Psoas muscle (tissue), 8 donors: ENCODE measurements at places on chromosomes 5 and 9.

DNA sequence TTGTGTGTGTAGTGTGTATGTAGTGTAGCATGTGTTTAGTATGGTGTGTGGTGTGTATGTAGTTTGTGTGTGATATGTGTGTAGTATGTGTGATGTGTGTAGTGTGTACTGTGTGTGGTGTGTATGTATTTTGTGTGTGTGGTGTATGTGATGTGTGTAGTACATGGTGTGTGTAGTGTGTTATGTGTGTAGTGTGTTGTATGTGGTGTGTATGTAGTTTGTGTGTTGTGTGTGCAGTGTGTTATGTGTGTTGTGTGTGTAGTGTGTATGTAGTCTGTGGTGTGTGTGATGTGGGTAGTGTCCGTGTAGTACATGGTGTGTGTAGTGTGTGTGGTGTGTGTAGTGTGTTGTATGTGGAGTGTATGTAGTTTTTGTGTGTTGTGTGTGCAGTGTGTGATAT, 40.0 kb downstream of the SYK start:
- DNase-seq, result no peak

GRCh38 chr9:88820055-88820454, 171.2 kb upstream of the S1PR3 start:
- DNase-seq, result no peak

- DNase-seq, result no peak
These were observed 489.8 kb downstream of the MAT2B start for GRCh38 chr5:163995206-163995605.

- peak; percentile 28 for DNase-seq
These were observed 2.8 kb upstream of the IL3 start for GRCh38 chr5:132057498-132058255.

DNA sequence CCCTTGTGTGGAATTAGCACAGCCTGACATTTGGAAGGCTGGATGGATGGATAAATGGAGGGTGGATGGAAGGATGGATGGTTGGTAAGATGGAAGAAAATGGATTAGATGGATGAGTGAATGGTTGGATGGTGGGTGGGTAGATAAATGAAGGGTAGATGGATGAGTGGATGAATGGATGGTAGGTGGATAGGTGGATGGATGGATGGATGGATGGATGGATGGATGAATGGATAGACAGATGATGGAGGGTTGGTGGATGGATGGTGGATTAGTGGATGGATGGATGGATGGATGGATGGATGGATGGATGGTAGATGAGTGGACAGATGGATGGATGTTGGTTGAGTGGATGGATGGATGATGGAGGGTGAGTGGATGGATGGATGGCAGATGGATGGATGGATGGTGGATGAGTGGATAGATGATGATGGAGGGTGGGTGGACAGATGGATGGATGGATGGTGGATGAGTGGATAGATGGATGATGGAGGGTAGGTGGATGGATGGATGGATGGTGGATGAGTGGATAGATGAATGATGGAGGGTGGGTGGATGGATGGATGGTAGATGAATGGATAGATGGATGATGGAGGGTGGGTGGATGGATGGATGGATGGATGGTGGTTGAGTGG, 175.6 kb upstream of the PPP1R26 start:
- no peak for DNase-seq

DNA sequence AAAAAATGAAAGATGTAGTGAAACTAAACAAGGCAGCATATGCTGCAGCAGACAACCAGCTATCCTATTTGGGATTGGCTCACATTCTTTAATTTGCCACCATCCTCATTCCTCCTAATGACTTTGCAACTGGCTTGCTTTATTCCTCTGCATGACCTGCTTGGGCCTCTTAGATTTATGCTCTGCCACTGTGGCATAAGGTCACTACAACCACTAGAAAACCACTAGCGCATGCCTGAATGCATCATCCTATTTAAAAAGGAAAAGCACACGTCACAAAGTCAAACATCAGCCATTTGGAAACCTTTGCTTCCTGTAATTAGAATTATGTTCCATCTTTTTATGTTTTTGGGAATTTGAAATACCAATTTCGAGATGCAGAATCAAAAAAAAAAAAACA, 40.8 kb upstream of the CCDC152 start:
- no peak for DNase-seq

DNA sequence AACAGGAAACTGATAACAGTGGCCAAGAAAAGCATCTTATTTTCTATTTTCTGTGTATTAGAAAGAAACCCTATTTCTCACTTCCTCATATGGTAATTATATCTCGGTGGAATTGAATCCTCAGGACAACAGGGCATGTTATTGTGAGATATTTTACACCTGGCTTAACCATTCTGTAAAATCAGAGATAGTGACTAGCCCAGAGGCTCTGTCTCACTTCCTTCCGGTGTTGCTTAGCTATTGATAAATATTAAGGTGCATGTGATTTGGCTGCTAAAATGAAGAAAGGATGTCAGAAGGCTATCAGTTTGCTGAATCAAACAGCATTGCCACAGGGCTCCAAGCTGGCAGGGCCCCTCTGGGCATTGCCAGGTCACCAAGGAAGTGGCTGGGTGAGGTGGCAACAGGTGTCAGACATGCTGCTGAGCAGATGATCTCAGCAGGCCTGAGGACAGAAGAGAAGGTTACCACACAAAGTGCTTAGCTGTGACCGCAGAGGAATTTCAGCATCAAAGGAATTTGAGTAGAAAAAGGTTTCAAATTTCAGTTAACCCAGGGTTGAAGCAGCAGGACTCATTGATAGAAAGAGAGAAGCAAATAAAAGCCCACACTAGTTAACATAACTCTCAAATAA, 330.7 kb downstream of the PDE4D start:
- peak; percentile 79 for DNase-seq

DNA sequence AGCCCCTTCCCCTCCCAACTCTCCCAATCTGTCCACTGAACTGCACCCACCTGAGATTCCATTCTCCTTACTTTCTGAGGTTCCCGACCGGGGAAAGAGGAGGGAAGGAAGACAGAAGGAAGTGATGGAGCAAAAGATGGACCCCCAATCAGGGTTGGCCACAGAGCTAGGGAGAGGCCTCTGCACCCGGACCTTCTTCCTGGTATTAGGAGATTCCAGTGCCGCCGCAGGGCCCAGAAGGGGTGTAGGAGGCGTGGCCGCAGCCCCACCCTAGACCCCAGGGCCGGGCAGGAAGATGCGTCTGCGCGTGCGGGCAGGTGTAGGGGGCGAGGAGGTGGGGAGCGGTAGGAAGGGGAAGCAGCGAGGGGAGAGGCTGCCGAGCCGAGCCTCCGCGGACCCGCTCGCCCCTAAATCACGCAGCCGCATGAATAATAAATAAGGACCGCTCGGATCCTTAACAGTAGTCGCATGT, 104.2 kb upstream of the MVB12B start:
- DNase-seq, result no peak

DNA sequence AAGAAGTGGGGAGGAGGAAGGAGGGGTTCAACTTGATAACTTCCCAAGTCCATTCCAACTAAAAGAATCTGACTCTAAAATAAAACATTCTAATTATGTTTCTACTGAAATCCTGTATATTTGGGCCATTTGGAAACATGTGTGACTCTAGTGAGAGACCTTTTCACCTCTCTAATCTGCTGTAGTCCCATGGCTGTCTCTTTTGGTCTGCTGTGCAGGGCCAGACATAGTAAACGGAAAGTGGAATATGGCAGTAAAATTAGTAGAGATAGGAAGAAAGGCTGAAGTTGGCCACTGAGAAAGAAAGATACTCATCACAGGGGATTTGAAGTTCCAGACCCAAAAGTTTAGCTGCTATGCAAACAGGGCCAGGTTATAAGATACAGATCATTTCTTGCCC, 15.9 kb downstream of the RFX3 start:
- no peak for DNase-seq

DNA sequence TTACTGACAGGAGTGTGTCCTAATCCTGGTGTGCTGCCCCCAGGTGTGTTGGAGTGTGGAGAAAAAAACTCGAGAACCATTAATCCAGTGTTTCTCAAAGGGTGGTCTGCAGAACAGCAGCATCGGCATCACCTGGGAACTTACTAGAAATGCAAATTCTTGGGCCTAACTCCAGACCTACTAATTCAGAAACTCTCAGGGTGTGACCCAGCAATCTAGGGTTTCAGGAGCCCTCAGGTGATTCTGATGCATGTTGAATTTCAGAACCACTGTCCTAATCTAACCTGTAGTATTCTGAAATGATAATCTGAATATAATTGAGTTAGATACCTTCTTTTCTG, 30.0 kb upstream of the IL6ST start:
- DNase-seq, result no peak

DNA sequence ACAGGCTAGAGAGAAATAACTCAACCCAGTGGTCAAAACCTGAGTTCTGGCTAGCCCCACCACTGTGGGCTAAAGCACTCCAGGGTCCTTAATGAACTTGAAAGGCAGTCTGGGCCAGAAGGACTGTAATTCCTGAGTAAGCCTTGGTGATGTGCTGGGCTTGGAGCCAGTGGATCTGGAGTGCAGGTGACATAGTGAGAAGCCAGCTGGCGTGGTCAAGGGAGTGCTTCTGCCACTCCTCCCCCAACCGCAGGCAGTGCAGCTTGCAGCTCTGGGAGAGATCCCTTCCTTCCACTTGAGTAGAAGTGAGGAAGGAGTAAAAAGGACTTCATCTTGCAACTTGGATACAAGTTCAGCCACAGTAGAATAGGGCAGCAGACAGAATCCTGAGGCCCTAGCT, 424.0 kb downstream of the CDH18 start:
- DNase-seq, result no peak

GRCh38 chr9:106557996-106558667, 304.8 kb upstream of the ZNF462 start:
- DNase-seq, result no peak

- DNase-seq, result no peak
These were observed 143.7 kb downstream of the ARHGAP26 start for GRCh38 chr5:142913728-142914338.

DNA sequence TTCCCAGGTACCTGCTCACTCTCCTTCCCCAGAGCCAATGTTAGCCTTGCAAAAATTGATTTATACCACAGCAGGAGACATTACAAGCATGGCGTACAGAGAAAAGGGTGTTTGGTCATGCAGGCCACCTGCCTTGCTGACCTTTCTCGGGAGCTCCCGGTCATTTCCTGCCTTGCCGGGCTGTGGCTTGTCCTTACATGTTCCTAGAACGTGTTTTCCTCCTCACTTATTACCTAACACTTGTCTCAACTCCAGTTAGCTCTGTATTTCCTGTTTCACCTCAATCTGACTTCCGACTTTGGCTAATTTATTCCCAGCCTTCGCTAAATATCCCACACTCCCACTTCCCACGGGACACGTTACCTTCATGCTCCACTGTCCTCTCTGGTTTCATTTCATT, 282.5 kb downstream of the ICE1 start:
- no peak for DNase-seq

DNA sequence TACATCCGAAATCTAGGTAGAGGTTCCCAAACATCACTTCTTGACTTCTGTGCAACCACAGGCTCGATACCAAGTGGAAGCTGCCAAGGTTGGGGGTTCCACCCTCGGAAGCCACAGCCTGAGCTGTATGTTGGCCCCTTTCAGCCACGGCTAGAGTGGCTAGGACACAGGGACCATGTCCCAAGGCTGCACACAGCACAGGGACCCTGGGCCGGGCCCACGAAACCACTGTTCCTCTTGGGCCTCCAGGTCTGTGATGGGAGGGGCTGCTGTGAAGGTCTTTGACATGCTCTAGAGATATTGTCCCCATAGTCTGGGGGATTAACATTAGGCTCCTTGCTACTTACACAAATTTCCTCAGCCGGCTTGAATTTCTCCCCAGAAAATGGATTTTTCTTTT, 460.6 kb downstream of the ISL1 start:
- no peak for DNase-seq

GRCh38 chr5:159057996-159058395, 41.7 kb downstream of the EBF1 start:
- no peak for DNase-seq

- DNase-seq, result no peak
These were observed 198.3 kb downstream of the PLK2 start for GRCh38 chr5:58261605-58262004.

DNA sequence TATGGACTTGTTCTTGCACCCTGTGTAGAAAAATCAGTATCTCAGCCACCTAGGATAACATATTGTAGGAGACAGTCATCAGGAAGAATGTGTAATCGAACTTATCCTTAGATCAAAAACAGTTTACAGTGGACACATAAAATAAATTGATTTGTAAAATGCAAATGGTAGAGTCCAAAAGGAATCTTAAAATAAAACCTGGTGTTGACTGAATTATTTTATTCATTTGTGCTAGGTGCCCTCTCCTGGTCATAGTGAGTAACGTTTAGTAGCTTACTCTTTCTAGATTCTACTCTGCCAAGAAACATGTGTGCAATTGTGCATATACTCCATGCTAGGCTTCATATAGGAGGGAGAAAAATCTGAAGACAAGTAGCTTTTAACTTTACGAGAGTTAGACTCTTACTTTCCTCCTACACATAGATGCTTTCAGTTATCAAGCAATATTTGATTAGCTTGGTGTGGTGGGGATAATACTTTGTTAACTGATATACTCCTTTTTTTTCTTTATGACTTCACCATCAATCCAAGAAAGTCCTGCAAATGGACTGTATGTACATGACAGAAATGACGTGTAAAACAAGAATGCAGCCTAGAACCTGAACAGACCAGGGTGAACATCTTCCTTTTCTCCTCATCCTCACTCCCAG, 23.7 kb upstream of the LOX start:
- DNase-seq, result no peak

- DNase-seq, result no peak
These were observed 219.0 kb downstream of the HTR1A start for GRCh38 chr5:63743096-63743798.

DNA sequence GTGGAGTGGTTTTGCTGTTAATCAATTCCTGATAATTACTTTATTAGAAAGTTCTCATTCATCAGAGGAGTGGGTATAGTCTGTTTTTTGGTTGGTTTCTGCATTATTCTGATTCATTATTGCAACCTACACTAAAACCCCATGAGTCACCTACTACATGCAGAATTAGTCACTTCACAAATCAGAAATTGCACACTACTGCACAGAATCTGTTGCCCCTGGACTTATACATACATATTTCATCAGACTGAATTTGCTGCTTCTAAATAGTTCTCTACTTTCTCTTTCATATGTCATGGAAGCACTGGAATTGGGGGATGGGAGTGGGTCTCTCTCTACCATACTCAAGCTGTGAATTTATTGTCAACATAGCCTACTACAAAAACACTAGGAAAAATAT, 585.1 kb downstream of the DNAH5 start:
- no peak for DNase-seq
